Stimulated activated naive CD8-positive, alpha-beta T cell treated with anti-CD3 and anti-CD28 coated beads, Interleukin-15, Interleukin-2, amounts not matched to agents 100 U/mL and 50 U/mL, for 24 hours (primary cell): ENCODE measurements at places on chromosomes 6 and 20.

DNA sequence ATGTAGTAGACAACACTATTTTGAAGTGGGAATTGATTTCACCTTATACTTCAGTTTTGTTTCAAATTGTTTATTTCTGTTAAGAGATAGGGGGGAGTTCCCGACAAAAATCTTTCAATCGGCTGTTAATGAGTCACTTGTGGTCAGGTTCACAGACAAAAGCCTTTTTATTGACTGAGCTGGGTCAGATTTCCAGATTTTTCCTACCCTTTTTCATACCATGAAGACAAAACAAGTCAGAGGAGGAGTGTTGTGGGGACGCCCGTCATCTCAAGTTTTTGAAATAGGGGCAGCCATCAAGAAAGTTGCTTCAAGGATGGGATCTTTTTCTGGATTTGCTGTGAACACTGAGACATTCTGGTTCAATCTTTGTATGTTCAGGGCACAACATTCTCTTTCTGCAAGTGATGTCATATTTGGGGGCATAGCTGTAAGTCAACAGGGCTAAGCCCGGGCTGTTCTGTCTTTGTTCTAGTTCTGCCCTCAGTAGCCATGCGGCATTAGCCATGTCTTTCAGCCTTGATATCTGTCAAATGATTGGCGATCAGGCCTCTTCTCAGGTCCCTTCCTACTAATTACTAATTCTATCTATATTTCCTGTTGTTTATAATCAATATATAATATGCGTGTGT is 496.0 kb upstream of the MARCKS start:
- DNase-seq, result no peak

DNA sequence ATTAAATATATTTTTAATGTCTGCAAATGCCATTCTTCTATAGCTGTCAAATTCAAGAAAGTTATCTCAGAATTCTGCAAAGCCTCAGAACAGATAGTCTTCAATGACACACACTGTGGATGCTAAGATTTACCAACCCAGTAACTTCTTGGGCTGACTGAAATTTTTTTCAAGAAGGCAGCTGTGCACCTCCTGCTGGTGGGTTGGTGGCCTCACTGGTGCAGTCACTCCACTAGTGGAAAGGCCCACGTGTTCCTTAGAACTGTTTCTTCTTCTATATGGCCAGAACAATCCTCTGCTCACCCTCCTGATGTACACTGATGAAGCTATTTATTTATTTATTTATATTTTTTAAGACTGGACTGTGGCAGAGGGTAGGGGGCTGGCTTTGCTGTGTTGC is 28.1 kb upstream of the MTCL3 start:
- no peak for DNase-seq

DNA sequence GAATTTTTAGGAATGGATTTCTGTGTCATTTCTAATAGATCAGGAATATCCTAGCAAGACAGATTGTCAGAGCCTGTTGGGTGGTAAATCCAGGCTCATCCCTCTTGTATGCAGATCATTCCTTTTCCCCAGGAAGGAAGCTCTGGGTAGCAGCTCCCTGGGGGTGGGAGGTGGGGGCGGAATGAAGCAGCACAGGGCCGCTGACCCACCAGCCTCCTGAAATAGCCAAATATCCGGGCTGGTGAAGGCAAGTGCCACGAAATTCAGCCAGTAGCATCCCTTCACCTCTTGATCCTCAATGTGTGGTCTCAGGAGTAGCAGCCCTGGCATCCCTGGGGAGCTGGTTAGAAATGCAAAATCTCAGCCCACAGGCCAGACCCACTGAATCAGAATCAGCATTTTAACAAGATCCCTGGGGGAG is 256.9 kb downstream of the LRFN2 start:
- DNase-seq, result no peak

- no peak for DNase-seq
Observed at GRCh38 chr6:166903027-166903426, 53.3 kb downstream of the RNASET2 start.

GRCh38 chr6:149990661-149991471 is 27.1 kb downstream of the ULBP1 start:
- peak; percentile 40 for DNase-seq

DNA sequence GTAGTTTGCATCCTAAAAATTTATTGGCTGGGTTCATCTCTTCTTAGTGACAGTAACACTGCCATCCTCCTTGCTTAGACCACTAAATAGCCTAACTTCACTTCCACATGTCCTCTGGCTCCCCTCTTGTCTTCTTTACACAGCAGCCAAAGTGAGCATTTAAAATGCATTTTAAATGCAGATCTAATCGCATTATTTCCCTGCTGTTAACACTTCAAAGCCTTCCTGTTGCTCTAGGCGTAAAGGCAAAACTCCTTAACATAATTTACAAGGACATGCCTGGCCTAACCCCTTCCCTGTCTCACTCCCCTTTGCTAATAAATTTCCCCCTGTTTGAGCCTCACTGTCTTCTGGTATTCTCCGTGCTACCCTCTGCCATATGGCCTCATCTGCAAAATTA is 26.5 kb downstream of the NKAIN2 start:
- DNase-seq, result no peak

GRCh38 chr6:150620244-150620643 is 20.6 kb downstream of the PLEKHG1 start:
- no peak for DNase-seq

- no peak for DNase-seq
Observed at GRCh38 chr6:118371955-118372354, 176.1 kb upstream of the PLN start.

- DNase-seq, result no peak
Observed at GRCh38 chr6:167683028-167683862, 143.5 kb upstream of the AFDN start.

DNA sequence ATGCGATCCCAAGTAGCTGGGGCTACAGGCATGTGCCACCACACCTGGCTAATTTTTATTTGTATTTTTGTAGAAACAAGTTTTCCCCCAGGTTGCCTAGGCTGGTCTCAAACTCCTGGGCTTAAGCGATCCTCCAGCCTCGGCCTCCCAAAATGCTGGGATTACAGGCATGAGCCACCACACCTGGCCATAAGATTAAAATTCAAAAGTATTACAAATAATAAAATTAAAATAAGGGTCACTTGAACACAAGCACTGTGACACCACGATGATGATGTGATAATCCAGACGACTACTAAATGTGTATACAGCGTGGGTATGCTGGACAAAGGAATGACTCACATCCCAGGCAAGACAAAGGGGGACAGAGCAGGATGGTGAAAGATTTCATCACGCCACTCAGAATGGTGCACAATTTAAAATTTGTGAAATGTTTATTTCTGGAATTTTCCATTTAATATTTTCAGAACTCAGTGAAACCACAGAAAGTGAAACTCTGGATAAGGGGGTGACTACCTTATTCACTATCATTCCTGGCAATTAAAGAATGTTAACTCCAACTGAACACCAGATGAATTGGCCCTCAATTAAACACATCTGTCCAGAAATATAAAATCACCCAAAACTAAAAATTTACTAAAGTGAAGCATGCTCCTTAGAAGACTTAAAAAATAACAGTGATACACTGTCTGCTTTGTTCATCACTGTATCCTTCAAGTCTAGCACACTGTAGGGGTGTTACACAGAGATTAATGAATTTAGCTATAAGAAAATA is 13.1 kb downstream of the B4GALT5 start:
- no peak for DNase-seq

GRCh38 chr6:50936277-50936681 is 117.6 kb downstream of the TFAP2B start:
- no peak for DNase-seq

DNA sequence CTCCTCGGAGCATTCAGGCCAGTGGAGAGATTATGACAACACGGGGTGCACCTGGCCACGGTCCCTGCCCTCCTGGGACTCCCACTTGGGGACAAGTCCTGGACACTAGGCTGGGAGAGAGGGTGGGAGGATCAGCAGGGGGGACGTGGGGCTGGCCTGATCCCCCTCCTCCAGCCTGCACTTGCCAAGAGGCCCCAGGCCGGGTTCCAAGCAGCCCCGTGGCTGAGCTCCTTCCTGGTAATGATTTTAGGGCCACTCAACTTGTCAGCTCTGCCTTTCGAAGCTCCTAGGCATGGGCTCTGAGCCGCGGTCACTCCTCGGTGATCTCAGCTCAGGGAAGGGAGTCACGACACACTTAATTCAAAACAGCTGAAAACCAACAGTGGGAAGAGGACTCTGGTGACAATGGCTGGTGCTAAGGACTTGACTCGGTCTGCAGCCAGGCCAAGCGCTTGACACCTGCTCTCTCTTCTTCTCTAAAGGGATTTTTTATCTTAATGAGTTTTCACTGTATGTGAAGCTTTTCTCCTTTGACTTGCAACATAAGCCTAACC is 161.7 kb downstream of the BMP7 start:
- no peak for DNase-seq

- no peak for DNase-seq
Observed at GRCh38 chr6:132733814-132734213, 20.0 kb upstream of the VNN1 start.

DNA sequence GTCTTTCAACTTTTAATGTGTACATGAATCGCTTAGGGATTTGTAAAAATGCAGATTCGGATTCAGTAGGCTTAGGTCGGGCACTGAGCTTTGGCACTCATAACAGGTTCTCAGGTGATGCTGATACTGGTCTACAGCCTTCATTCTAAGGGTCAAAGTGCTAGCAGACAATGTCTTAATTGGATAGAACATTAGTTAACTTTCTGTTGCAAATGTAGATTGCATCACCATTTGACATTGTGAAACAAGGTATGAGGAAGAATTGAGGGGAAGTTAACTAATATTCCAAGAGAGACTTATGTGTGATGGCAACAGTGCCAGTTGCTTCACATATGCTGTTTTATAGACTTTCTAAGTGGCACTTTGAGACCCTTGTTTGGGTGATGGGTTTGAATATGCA is 86.9 kb downstream of the MLIP start:
- no peak for DNase-seq

- DNase-seq, result no peak
Observed at GRCh38 chr20:14518648-14519047, 181.2 kb upstream of the FLRT3 start.

DNA sequence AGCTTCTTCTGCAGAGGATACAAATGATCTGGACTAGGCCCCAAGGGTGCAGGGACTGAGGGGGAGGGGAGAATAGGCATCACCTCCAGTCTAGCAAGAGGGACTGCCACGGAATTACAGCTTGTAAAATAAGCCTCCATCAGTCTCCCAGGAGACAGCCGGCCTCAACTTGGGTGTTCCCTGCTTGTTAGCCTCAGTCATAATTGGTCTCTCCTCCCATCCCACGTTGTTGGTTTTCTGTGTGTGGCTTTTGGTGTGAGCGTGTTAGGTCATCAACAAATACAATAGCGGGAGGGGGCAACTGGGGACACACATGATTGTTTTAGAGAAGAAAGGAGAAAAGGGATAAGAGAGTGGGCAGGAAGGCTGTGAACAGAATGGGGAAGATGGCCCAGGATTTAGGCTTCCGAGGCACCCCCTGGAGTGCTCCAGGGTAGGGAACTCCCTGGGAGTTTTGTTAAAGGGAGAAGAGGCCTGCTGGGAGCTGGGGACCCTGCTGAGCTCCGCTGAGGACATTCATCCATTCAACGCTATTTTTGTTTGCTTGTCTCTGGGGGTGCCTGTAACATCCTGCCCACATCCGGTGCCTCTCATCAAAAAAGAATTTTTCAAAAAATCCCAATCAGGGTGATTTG is 9.2 kb downstream of the FOXA2 start:
- no peak for DNase-seq

DNA sequence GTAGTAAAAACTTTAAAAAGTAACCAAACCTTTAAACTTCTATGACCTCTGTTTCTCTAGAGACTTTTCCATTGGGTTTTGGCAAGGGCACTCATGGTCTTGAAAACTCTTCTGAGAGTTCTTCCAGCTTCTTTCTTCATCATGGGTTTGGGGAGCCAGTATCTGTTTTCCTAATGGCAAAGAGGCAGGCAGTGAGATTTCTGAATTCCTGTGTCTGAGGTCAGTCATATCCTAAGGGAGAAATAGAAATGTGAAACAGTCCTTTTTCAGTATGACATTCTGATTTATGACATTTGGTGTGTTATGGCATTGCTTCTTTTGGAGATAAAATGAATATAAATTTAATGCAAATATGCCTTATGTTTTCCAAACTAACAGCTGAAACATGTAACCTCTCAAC is 518.5 kb upstream of the MARCKS start:
- DNase-seq, result no peak

DNA sequence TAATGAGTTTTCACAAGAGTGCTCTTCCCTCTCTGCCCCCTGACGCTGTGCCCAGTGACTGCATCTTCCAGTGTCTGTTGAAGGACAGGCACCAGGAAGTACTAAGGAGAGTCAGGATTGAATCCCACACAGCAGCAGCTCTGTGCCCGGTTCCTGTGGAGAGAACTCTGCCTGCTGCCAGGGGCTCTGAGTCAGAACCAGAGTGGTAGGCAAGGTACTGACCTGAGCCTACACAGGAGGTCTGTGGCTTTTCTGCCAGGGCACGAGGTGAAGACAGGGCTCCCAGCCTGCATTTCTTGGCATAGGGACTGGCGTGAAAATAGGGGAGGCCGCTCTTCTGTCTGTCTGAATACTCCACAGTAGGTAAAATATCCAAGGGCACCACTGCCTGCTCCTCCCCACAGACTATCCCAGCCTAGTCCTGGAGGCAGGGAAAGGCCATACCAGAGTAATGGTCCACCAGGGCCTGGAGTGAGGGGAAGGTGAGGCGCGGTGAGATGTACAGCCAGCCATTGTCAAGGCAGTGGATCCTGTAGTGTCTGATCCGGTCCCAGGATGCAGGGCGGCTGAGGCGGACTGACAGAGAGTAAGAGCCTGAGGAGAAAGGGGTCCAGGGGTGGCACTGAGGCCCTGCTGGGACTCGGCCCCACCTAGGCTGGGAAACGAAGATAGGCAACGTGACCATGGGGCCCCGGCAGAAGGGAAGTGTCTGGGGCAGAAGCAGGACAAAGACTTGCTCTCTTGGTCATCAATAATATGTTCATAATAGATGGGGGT is 9.4 kb downstream of the RAB5IF start:
- DNase-seq, result no peak

- DNase-seq, result no peak
Observed at GRCh38 chr20:44941120-44941691, 19.0 kb downstream of the TOMM34 start.

GRCh38 chr6:150196942-150197745 is 54.3 kb downstream of the PPP1R14C start:
- DNase-seq, result no peak

- DNase-seq, result no peak
Observed at GRCh38 chr20:52342913-52343312, 151.3 kb upstream of the ZFP64 start.

DNA sequence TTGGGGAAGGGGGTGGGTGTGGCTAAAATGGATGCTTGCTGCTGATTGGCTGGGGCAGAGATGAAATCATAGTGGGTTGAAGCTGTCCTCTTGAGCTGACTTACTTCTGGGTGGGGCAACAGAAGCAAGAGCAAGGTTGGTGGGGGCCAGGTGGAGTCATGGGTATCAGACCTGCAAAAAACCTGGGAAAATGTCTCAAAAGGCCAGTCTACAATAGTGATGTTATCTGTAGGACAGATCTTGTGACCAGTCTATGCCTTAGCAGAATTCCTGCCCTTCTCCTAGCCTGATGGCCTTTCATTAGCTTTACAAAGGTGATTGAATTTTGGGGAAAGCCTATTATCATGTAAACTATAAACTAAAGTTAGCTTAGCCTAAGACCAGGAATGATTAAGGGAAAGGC is 945.7 kb downstream of the KIF16B start:
- no peak for DNase-seq

- no peak for DNase-seq
Observed at GRCh38 chr6:93086351-93086750, 333.0 kb downstream of the EPHA7 start.
